NCI-H2227 treated with DMSO at 0.1 percent for 48 hours (cell line): ENCODE measurements at places on chromosomes 6 and 20.
A peak's percentile ranks its signal among the peaks of the same experiment; 100 is the strongest.

DNA sequence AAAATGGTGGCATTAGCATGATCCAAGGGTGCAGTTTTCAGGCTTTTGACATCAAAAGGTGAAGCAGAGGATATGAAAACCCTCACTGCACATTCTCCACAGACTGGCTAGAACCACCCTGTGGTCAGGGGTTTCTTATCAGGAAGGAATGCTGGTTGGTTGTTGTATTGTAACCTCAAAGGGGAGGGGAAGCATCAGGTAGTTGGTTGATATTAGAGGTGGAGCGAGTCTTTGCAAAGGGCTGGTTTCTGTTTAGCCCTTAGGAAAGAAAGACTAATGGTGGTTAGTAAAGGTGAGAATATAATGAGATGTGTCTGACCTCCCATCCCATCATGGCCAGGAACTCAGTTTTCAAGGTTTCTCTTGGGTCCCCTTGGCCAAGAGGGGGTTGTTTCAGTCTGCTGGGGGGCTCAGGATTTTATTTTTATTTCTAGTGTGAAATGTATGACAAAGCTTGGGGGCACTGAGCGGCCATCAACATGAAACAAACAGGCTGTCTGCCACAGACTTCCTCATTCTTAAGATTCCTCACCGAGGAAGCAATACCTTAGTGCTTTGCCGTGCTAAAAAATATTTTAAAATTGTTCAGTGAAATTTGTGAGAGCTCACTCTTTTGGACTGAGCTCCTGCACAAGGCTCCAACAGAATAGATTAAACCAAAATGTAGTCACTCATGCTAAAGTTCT is 47.5 kb upstream of the PROKR2 start:
- DNase-seq: no peak

- DNase-seq: peak; percentile 20
Observed at GRCh38 chr6:97053643-97054411, 129.3 kb downstream of the KLHL32 start.

DNA sequence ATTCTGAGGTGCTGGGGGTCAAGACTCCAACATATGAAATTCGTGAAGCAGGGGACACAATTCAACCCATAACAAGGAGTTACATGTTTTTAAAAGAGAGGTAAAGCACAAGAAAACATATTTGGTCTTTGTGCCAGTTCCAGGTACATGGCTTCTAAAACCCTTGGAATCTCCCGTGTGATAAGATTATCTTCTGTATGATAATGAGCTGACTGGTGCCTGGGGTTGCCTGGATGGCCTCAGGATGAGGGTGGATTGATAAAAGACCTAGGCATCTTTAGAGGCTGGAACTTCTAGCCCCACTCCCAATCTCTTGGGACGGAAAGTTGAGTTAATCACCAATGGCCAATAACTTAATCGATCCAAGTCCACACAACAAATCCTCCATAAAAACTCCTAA is 87.0 kb downstream of the FAM217A start:
- no peak for DNase-seq

DNA sequence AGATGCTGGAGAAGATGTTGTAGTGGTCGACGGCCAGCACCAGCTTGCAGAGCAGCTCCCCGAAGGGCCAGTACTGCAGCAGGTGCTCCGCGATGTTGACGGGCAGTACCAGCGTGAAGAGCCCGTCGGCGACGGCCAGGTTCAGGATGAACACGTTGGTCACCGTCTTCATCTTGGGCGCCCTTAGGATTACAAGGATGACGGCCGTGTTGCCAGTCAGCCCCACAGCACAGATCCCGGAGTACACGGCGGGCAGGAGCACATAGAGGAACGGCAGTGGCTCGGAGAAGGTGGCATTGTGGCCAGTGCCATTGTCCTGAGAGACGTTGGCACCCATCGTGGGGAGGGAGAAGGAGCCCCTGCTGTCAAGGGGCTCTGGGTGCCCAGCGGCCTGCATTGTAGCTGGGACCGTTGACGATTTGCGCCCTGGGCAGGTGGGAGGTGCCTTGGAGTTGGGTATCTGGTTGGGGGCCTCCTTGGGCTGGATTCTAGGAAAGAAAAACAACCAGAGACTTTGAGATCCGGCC is 867 bp downstream of the NPBWR2 start:
- DNase-seq: no peak

DNA sequence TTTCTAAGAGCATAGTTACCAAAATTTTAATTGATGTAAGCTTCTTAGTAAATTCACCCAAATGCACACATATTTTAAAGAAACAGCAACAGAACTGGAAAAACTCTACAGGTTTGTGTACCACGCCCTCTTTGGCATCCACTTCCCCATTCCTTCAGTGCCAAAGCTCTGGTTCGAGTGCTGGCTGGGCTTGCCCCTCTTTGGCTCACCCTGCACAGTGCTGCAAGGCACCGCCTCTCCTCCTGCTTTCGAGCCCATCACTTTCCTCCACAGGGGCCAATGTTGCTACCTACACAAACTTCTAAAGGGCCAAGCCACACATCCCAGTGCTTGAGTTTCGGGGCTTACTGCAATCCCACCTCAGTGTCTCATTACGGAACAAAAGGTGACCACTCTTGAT is 9.6 kb downstream of the LRP11 start:
- DNase-seq: no peak

- DNase-seq: no peak
Observed at GRCh38 chr6:135052939-135053338, 1.7 kb downstream of the HBS1L start.

GRCh38 chr6:140370441-140370840 is 996.0 kb upstream of the CITED2 start:
- DNase-seq: no peak

DNA sequence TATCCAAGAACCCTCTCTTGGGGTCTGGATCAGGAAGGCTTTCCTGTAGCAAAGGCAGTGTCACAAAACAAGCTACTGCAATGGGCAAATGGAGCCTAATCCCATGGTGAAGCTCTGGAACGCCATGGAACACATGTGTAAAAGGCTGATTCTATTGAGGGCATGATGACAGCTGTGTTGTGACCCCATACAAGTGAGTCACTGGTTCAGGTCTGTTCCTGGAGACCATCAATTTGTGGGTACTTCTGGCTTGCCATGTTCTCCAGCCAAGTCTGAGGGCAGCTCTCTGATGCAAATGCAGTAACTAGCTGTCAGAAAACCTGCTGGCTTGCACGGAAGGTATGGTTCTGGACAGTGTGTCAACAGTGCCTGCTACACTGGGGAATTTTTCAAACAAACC is 33.3 kb upstream of the ECHDC1 start:
- DNase-seq: no peak

DNA sequence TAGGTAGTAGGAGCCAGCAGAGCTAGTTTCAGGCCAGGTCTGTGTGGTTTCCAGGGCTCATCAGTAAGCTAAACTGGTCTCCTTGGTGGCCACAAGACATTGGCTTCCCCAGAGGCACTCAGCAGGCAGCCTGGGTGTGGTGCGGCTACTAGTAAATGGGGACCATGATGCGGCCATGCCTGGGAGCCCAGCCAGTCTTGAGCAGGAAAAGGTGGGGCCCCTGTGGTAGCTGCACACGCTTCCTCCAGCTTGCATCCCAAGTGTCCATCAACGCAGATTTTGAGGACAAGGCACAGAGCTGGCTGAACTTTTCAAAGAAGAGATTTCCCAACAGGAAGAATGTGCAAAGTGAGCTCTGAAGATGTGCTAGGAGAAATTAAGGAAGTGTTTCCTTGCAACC is 107.4 kb upstream of the NAA20 start:
- DNase-seq: no peak

DNA sequence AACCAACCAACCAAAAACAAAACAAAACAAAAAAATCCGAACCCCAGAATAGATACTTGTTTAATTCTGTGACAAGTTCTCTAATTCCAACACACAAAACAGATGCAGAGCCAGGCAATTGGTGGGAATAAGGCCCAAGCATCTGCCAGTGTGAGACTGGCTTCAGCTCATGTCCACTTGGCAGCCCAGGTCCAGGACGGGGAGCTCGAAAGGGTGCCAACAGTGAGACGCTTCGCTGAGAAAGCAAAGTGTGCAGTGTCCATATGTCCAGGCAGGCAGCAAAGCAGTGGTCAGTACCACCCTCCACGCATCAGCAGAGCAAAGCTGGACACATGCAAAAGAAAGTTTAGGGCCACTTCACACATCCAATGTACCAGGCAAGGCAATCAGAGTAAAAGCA is 102.9 kb downstream of the RALGAPA2 start:
- no peak for DNase-seq

DNA sequence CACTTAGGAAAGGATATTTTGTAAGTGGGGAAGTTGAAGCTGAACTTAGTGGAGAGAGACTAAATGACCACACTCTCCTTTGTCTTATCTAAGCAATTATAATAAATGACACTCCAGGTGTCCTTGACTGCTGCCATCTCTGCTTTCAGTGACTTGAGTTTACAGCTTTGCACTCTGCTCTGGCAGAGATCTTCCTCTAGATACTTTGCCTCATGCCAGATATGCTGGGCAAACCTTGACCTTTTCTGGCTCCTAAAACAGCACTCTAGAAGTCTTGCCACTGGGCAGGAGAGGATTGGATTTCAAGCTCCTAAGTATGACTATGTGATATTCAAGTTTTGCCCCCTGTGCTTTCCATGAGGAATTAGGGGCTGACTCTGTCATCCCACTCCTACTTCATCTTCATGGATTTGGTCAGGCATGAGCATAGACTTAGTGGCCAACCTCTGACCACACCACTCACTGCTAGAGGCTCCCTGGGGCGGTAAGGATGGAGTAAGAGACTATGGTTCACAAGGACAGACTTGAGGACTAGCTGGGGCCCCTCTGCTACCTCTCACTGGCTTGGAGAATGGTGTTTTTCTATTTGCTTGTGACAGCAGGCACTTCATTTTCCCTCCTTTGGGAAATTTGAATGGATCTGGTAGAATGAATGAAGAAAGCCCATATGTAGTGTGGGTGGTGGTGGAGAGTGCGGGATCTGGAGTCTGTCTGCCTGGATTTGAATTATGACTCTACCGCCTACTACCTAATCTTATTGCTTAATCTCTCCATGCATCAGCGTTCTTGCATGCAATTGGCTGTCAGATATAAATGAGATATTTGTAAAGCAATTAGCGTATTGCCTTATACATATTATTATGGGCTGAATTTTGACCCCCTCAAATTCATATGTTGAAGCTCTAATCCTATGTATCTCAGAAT is 191.4 kb downstream of the REV3L start:
- no peak for DNase-seq

GRCh38 chr6:28005152-28005890 is 48.3 kb downstream of the OR2B6 start:
- DNase-seq: no peak

DNA sequence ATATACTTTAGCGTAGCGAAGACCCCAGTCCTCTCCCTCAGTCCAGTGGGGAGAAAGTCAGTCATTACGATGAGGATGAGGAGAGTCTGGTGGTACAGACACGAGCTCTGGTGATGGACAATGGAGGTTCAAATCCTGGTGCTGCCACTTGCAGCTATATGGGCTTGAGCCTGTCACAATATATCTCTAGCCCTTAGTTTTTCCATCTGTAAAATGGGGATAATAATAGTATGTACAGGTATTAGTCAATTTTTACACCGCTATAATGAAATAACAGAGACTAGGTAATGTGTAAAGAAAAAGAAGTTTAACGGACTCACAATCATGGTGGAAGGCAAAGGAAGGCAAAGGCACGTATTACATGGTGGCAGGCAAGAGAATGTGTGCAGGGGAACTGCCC is 237.9 kb downstream of the BCAS1 start:
- DNase-seq: no peak

DNA sequence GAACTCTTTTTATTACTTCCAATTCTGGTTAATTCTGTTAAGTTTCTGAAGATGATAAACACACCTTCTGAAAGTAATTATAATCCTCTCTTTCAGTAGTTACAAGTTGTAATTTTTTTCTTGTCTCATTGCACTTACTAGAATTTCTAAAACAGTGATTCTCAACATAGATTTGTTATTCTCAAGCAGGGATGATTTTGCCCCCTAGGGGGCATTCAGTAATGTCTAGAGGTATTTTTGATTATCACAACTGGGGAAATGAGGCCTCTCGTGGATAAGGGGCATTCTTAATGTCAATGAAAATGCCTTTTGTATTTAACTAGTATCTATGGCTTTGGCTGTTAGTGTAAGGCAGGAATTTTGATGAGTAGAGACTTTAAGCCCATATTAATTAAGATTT is 39.4 kb upstream of the MAFB start:
- DNase-seq: no peak

GRCh38 chr6:137893181-137893580 is 26.1 kb downstream of the TNFAIP3 start:
- no peak for DNase-seq

- no peak for DNase-seq
Observed at GRCh38 chr20:14986026-14986655, 648.7 kb upstream of the FLRT3 start.

- no peak for DNase-seq
Observed at GRCh38 chr6:154683756-154684523, 49.3 kb upstream of the SCAF8 start.

DNA sequence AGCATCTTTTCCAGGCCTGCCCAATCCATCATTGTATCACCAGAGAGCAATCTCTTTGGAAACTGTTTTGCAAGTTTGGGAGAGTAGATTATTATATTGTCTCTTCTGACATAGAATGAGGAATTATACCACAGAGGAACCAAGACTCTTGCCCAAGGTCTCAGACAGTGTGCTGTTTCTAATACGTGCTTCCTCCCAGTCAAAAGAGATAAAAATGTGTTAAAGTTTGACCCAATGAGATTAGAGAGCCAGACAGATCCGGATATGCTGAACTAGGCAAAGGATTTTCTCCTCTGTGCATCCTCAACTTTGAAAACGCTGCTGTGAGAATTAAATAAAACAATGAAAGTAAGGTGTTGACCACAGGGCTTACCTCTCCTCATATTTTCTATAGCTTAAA is 18.6 kb upstream of the NT5E start:
- no peak for DNase-seq

DNA sequence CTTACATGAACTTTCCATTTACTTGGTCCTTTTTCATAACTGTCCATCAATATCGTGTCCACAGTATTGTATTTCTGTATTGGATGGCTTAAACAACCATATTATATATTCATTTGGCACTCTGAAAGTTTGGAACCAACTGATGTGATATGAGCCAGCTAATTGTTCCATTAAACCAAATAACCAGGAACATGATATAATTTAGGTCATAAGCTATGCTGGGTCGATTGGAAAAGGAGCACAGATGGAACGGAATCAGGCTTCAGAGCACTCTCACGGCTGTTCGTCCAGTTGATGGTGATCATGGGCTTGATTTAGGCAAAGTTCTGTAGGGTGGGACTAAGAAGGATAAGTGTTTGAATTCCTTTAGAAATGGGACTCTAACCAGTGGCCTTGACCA is 142.7 kb downstream of the DNAH8 start:
- no peak for DNase-seq

GRCh38 chr6:33584700-33585402 is 4.8 kb upstream of the BAK1 start:
- DNase-seq: no peak

DNA sequence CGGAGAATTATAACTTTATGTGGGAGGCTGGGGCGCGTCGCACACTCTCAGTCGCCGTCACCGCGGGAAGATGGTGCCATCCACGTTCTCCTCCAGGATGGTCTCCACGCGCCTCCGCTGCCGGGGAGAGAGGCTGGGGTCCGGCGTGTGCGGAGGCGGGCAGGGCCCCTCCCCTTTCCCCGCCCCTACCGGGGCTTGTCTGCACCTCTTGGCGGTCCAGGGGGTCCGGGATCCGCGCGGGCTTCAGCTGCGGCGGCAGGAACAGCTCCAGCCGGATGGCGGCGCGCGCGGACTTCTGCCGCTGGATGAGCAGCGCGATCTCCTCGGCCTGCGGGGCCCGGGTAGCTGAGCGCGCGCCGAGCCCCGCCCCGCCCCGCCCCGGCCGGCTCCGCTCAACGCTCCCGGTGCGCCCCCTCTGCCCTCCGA is 807 bp downstream of the LKAAEAR1 start:
- peak; percentile 53 for DNase-seq
